Activated CD8-positive, alpha-beta memory T cell treated with anti-CD3 and anti-CD28 coated beads for 1 hour (primary cell): ENCODE measurements at places on chromosomes 5 and 9.

DNA sequence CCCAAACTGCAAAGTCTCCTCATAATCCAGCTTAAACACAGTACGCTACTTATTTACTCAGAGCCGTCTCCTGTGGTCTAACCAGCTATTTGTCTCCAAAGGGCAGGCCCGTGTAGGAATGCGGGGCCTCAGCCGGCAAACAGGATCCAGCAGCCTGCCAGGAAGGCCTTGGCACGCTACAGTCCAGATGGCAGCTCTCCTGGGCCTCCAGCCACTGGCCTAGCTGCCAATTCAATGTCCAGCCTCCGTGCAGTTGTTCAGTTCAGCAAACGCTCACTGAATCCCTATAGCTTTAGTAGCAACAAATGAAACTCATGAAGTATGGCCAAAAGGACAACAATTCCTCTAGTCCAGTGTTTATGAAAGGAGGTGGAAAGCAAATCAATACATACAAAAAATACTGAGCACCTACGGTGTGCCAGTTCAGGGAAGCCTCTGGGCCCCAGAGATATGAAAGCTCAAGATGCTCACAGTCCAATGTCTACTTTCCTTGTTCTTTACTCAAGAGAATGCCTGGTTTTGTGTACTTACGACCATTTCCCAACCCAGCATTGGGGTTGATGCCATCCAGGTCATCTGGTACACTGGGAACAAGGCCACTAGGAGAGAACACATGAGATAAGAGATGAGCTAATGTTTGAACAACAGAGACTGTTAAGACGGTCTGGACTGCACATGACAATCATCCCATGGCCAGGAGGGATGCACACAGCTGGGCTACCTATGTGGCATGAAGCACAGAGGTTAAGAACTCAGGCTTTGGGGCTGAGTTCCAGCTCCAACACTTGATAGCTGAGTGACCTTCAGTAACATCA, 8.3 kb downstream of the CDK5RAP2 start:
- DNase-seq = no peak

GRCh38 chr5:144731786-144732185, 561.1 kb downstream of the KCTD16 start:
- DNase-seq = no peak

DNA sequence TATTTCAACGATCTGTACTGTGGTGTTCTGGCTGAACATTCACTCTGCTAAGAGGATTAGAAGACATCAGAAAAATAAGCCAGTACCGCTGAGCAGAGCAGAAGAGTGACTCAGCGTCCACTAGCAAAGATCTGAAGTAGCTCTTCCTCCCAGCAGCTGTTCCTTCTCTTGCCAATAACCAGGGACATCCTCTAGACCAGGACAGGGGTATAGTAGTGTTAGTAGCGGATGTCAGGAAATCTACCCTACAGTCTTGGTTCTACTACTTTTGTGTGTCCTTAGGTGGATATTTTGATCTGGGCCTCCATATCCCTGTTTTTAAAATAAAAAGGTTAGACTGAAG, 103.6 kb downstream of the TSSK1B start:
- no peak for DNase-seq

GRCh38 chr5:160390787-160391696, 8.8 kb downstream of the FAM200C start:
- DNase-seq = no peak

DNA sequence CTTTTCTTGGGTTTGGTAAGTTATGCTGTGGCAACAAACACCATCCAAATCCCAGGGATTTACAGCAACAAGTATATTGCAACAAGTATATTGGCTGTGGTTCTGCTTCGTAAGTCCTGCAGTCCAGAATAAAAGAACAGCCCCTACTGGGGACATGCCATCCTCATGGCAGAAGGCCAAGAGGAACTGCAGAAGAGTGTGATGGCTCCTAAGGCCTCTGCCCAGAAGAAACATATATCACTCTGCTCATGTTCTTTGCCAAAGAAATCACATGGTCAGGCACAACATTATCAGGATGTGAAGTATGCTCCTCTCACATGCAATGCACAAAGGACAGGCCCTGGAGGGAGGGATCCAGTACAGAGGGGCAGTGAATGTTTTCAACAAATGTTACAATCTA, 159.6 kb upstream of the TAS2R1 start:
- DNase-seq = no peak

DNA sequence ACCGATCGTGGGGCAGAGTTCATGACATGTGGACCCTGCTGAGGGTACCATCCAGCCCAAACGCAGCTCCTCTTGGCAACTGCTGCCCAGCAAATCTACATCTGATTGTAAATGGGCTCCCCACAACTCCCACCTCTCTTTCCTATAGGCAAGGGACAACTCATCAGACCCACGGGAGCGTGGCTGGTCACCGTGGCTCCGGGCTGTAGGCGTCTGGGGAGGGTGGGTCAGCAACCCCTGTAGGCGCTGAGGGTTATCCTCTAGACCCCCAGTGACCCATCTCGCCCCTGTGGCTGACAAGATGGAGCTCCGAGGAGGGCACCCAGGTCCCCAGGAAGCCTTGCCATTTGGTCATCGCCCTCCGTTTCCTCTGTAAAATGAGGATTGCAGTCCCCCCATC, 122.4 kb downstream of the ZNF354C start:
- no peak for DNase-seq

GRCh38 chr9:108094676-108094993, 605.1 kb upstream of the KLF4 start:
- DNase-seq = no peak

- DNase-seq = no peak
These were observed 173.4 kb downstream of the ROR2 start for GRCh38 chr9:91776409-91777291.

DNA sequence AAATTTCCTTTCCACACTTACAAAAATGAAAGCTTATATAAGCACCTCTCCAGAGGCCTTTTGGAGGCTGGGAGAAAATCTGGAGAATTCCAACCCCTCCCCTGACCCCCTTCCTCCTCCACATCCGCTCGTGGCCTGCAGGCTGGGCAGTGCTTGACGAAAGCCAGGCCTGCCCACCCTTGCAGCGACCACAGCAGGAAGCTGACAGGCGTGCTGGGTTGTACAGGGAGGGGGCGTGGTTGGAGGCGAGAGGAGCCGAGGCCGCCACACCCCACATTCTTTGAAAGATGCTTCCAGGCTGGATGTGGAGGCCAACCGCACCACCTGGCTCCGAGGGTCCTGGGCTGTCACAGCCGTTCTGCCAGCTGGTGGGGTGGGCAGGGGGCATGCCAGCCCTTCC, 47.8 kb upstream of the IER5L start:
- peak; percentile 17 for DNase-seq

DNA sequence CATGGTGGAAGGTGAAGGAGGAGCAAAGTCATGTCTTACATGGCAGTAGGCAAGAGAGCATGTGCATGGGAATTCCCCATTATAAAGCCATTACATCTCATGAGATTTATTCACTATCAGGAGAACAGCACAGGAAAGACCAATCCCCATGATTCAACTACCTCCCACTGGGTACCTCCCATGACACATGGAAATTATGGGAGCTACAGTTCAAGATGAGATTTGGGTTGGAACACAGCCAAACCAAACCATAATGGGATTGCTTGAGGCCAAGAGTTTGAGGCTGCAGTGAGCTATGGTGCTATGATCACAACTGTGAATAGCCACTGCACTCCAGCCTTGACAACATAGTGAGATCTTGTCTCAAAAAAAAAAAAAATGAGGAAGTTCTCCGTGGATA, 581.8 kb downstream of the TAF11L14 start:
- DNase-seq = no peak

DNA sequence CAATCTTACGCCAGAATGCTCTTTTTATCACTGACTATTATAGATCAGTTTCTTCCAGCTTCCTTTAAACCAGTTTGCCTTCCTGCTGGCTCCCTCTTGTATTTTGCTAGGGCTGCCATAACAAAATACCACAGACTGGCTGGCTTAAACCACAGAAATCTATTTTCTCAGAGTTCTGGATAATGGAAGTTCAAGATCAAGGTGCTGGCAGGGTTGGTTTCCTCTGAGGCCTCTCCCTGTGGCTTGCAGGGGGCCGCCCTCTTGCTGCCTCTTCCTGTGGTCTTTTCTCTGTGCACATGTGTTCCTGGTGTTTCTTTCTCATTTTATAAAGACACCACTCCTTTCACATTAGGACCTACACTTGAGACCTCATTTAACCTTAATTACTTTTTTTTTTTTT, 6.8 kb upstream of the FXN start:
- DNase-seq = no peak

DNA sequence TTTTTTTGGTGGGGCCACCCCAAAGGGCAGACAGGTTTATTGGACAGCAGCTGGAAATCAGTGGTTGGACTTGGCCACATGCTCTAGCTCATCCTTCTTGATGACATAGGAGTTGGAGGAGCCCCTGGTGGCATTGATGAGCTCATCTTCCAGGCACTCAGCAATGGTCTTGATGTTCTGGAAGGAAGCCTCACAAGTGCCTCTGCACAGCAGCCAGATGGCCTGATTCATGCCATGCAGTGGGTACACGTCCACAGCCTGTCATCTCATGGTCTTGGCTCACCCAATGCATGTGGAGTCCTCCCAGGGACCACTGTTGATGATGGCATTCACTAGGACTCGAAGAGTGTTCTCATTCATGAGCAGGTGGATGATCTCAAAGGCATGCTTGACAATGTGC, 11.3 kb upstream of the RCL1 start:
- DNase-seq = no peak

- no peak for DNase-seq
These were observed 79.6 kb upstream of the GRHPR start for GRCh38 chr9:37342895-37343294.

- no peak for DNase-seq
These were observed 21.3 kb downstream of the NREP start for GRCh38 chr5:111735583-111736270.

GRCh38 chr5:173869316-173869715, 18.8 kb upstream of the CPEB4 start:
- DNase-seq = no peak

DNA sequence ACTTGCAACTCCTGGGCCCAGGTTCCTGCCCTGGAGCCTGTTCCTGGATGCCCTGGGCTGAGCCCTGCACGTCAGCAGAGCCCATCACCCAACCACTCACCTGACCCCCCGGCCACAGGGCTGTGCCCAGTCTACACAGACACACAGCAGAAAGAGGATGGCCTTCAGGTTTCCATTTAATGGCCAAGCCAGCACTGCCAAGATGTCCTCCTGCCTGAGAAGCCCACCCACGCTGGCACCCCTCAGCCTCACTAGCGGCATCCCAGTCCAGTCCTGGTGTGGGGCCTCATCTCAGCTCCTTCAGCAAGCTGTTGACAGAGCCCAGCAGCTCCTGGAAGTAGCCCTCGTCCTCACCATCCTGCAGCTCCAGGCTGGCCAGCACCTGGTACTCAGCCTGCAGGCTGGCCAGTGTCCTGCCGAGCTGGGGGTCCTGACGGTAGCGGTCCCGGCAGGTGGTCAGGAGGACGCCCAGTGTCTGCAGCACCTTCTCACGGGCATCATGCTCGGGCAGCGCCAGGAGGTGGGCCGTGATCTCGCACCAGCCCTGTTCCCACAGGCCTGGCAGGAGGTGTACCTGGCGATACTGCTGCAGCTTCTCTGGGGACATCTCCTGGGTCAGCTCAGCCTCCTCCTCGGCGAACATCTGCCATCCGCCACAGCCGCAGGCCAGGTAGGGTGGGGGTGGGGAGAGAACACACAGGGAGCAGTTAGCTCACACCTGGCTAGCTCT, 71.9 kb upstream of the LRRTM2 start:
- DNase-seq = no peak

- no peak for DNase-seq
These were observed 92.7 kb upstream of the CACNA1B start for GRCh38 chr9:137784641-137785513.

- no peak for DNase-seq
These were observed 256.0 kb downstream of the DOCK8 start for GRCh38 chr9:470552-471194.

GRCh38 chr9:96140296-96141127, 161.5 kb downstream of the HSD17B3 start:
- DNase-seq = no peak

GRCh38 chr9:75013735-75014134, 14.4 kb downstream of the CARNMT1 start:
- no peak for DNase-seq

- no peak for DNase-seq
These were observed 402.5 kb downstream of the EFNA5 start for GRCh38 chr5:107268241-107268640.

DNA sequence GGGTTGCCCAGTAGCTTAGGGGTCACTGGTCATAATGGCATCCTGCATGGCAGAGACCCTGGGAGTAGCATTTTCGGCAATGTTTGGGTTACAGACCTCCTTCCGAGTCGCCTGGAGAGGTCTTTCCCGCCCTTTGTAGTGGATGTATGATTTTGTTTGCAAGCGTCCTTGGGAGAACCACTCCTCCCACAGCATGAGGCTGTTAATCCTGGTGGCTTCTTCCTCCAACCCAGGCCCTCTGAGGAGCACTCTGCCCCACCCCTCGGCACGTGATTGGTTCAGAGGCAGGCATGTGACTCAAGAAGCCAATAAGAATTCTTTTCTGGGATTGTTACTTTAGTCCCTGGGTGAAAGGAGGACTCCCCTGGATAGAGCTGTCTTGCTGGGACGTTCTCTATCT, 30.2 kb upstream of the GRHPR start:
- DNase-seq = no peak

DNA sequence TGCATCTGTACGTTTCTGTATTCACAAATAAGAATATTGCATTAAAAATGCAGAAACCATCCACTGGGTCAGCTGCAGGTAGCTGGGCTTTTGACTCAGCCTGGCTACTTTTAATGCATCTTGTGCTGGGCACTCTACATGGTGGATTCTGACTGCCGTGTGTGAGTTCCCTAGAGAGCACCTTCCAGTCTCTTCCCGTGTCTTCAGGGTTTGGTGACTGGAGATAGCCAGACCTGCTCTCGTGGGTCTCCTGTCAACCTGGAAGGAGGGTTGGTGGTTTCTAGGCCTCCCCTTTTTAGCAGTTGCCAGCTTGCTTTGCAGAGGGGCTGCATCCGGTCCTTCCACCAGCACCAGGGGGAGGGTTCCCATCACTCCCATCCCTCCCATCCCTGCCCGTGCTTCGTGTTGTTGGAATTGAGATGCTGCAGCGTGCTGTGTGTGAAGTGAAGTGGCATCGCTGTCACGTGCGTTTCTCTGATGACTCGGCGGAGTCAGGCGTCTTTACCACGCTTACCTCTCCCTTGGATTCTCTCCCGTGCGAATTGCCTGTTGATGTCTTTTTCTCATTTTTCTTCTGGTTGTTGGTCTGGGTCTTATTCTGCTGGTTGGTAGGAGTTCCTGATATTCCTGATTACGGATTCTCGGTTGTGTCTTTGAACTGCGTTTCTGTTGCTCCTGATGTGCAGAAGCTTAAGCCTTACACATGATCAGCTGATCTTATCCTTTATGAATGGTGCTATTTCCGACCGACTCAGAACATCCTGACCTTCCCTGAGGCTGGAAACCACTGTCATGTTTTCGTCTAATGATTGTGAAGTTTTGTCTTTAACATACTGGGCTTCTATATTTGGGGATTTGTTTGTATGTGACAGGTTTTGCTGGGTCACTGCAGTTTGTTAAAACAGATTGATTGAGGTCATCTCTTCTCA, 16.9 kb downstream of the FBXW5 start:
- DNase-seq = no peak
